ENCODE measurements at places on chromosomes 2 and 18. TPM values are rescaled to one million over a fixed set of nuclear protein-coding genes. Genes with fewer than 3 reads are reported as not detected.

DNA sequence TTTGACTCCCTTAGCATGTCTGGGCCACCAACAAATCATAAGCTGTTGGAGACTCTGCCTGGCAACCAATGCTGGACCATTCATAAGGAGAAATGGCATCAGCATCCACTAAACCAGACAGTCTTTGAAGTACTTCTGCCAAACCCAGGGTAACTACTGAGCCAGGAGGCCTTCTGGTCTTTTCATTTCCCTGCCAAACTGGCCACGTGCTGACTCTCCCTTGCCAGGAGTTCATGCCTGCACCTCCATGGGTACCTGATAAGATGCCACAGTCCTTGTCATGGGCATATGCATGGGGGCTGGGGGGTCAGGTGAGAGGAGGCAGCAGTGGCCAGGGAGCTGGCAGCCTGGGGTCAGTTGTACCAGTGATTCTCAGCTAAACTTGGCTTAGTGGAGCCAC lies 34.2 kb upstream of the DAPL1 start:
- H3K4me1 ChIP-seq, result peaks cover 5% of the 10 kb centered on the region
- H3K27ac ChIP-seq, result no peak overlapping the region
- DNase-seq, result no peak
- H3K36me3 ChIP-seq, result no peaks in the 10 kb centered on the region

- H3K27ac ChIP-seq, result no peak overlapping the region
- peaks cover 33% of the 10 kb centered on the region for H3K27me3 ChIP-seq
- no peak for DNase-seq
- no peaks in the 10 kb centered on the region for H3K36me3 ChIP-seq
- H3K4me1 ChIP-seq, result no peaks in the 10 kb centered on the region
Observed at GRCh38 chr2:95539290-95539689, 52.5 kb upstream of the TRIM43 start.

- peak overlapping the region; percentile 61 for H3K27ac ChIP-seq
- H3K4me1 ChIP-seq, result peaks cover 35% of the 10 kb centered on the region
- peak; percentile 79 for DNase-seq
- peaks cover 87% of the 10 kb centered on the region for H3K27me3 ChIP-seq
- H3K36me3 ChIP-seq, result no peaks in the 10 kb centered on the region
Observed at GRCh38 chr2:174341293-174341994, 6.7 kb downstream of the SP9 start.

- H3K4me1 ChIP-seq, result peaks cover 20% of the 10 kb centered on the region
- no peak overlapping the region for H3K27ac ChIP-seq
- no peaks in the 10 kb centered on the region for H3K27me3 ChIP-seq
Observed at GRCh38 chr2:146950911-146951310, 893.9 kb upstream of the ACVR2A start.

GRCh38 chr2:85787282-85787980 lies 33.6 kb downstream of the ATOH8 start:
- H3K4me1 ChIP-seq, result peaks cover 6% of the 10 kb centered on the region
- DNase-seq, result no peak
- H3K36me3 ChIP-seq, result no peaks in the 10 kb centered on the region
- no peak overlapping the region for H3K4me3 ChIP-seq
- no peak overlapping the region for H3K27ac ChIP-seq
- H3K27me3 ChIP-seq, result no peaks in the 10 kb centered on the region

DNA sequence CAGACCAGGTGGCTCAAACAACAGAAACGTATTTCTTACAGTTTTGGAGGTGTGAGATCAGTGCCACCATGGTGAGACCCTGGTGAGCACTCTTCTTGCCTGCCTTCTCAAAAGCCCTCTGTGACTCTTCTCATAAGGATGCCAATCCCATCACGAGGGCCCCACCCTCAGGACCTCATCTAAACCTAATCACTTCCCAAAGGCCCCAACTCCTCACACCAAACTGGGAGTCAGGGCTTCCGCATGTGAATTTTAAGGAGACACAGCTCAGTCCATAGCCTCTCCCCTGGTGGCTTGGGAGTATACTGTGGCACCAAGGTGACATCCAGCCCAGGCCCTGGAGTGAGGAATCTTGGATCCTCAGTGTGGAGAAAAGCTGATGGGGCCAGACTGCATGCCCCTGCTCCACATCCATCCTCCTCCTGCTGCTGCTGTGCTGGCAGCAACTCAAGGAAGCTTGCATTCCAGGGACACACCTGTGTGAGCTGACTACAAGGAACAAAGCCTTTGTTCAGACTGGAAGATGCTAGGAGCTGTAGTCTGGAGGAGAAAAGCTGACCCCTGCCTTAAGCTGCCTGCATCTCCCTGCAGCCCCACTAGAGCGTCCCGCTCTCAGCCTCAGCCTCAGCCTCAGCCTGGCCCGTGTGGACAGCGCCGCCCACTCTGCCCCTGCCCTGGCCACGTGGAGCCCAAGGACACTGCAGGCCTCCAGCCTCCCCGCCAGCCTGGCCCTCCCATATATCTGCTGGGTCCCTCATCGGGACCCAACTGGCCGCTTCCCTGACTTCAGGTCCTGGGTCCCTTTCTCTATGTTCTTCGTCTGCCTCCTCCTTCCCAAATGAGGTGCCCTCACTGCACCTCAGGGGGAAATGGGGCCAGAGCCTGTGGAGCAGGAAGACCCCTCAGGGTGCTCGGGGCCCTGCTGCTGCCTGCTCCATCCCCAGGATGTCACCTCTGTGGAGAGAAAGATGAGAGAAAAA lies 87.8 kb upstream of the RAB6C start:
- no peaks in the 10 kb centered on the region for H3K36me3 ChIP-seq
- H3K27ac ChIP-seq, result no peak overlapping the region
- H3K27me3 ChIP-seq, result peaks cover 34% of the 10 kb centered on the region
- no peak for DNase-seq
- H3K4me3 ChIP-seq, result no peak overlapping the region

GRCh38 chr2:96265349-96265839 lies 403 bp downstream of the TMEM127 start:
- H3K4me1 ChIP-seq, result peaks cover 28% of the 10 kb centered on the region
- H3K36me3 ChIP-seq, result peaks cover 11% of the 10 kb centered on the region
- DNase-seq, result peak; percentile 62
- peak overlapping the region; percentile 71 for H3K27ac ChIP-seq
- H3K4me3 ChIP-seq, result peak overlapping the region; percentile 92

Gene L3MBTL4
- total RNA-seq, result 15.9 TPM

Gene ASXL3
- 36.7 TPM for total RNA-seq

Data from mesothelial cell of epicardium (in vitro differentiated cells).